ENCODE measurements at places on chromosomes 13 and 19.

DNA sequence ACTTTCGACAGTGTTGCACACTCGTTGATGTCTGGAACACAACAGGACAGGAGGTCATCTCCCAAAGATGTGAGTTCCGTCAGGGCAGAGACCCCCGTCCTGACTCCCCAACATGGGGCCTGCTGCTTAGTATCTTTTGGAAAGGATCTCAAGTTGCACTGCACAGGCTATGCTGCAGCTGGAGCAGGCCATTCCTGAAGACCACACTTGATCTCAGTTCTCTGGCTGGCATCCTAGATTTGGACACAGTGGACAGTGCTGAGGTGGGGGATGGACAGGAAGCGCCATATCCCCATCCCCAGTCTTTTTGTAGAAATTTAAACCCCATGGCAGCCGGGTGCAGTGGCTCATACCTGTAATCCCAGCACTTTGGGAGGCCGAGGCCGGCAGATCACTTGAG is 5.9 kb downstream of the ADGRE2 start:
- no peak for DNase-seq

DNA sequence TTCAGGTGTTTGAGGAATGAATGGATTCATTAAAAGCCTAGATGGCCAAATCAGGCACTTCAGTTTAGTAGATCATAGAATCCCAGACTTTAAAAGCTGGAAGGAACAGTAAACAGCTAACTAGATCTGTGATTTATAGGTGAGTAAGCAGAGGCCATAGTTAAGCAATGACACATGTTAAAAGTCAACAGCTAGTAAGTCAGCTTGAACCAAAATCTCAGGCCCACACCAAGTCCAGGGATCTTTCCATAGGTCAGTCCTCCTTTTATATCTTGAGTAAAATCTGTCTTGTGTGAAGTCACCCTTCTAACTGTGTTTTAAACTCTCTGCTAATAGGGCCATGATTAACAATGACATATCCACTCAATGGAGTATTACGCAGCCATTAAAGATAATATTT is 275.5 kb upstream of the SOX21 start:
- DNase-seq = no peak

DNA sequence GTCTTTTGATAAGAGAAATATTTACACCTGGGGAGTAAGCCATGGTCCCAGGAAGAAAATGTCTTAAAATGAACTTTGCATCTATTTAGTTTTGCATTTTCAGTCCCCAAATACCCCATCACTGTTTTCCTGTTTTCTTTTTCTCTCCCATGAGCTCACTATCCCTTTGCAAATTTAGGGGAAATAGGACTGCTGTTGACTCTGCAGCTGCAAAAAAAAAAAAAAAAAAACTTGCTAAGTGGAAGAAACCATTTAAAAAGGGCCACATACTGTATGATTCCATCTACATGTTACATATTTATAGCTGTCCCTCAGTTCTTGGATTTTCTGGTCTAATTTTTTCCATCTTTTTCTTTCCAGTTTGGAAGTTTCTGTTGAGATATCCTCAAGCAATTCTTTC is 98.2 kb upstream of the SERP2 start:
- no peak for DNase-seq

DNA sequence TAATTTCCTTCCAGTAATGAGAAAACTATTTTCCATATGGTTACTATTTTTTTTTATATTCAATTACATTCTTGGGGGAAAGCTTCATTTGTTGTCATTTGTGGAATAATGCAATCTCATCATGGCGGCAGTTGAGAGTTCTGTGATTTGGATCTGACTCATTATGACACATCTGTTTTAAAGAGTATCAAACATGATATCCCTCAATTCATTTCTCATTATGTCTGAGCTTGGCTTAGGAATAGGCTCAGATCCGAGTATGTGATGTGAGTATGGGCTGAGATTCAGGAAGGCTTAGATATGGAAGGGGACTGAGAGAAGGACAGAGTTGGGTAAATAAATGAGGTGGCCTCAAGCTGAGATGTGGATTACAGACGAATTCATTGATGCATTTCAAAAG is 64.4 kb downstream of the POSTN start:
- DNase-seq = no peak

- DNase-seq = no peak
These were observed 96.6 kb downstream of the SIPA1L3 start for GRCh38 chr19:38003438-38004185.

DNA sequence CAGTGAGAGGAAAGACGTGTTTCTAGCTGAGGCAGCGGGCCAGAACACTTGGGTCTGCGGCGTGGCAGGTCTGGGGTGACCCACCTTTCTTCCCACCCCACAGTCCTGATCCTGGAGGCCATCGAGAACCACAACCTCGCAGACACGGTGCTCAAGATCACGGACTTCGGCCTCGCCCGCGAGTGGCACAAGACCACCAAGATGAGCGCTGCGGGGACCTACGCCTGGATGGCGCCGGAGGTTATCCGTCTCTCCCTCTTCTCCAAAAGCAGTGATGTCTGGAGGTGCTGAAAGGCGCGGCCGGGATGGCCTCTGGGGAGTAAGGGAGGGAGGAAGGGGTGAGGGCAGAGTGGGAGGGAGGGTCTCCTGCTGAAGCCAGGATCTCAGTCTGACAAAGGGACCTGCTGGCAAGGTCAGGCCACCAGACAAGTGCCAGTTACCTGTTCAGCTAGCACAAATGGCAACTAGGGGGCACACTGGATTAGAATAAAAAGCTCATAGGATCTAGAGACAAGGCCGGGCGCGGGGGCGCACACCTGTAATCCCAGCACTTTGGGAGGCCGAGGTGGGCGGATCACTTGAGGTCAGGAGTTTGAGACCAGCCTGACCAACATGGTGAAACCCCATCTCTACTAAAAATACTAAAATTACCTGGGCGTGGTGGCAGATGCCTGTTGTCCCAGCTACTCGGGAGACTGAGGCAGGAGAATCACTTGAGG is 7.2 kb downstream of the MAP3K10 start:
- DNase-seq = no peak

- DNase-seq = peak; percentile 94
These were observed 609 bp downstream of the TBC1D17 start for GRCh38 chr19:49877879-49878743.

- DNase-seq = no peak
These were observed 483.2 kb upstream of the SLITRK6 start for GRCh38 chr13:86282442-86282841.

DNA sequence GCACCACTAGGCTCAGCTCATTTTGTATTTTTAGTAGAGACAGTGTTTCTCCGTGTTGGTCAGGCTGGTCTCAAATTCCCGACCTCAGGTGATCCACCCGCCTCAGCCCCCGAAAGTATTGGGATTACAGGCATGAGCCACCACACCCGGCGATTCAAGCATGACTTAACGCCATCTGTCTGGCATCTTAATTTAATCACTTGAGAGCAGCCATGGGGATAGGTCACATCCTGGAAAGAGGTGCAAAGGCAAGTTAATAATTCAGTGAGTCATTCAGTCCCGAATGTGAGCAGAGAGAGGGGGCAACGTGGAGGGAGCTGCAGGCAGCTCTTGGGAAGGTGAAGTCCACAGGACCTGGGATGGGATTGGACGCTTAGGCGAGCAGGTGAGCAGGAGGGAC is 31.7 kb upstream of the USP29 start:
- no peak for DNase-seq

- DNase-seq = no peak
These were observed 209.1 kb downstream of the UQCRFS1 start for GRCh38 chr19:29003641-29004409.

- no peak for DNase-seq
These were observed 62.3 kb downstream of the CEBPG start for GRCh38 chr19:33435706-33436359.

DNA sequence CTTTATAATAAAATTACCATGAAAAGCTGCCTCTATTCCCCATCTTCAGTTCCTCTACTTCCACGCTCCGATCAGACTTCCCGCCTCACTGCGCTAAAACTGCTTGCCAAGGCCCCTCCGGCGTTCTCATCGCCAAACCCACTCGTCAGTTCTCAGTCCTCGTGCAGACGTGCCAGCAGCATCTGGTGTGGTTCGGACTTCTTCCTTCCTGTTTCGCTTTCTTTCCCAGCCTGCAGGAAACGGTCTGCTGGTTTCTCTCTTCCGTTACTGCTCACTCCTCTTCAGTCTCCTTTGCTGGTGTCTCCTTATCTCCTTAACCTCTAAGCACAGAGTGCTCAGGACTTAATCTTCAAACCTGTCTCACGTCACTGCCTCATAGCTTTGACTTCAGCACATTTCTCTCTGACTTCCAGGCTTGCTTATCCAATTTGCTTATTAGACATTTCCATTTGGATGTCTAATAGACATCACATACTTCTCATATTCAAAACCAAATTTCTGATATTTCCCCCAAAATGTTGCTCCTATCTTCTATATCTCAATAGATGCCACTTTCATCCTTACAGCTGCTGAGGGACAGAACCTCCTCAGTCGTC is 40.3 kb downstream of the RCBTB2 start:
- DNase-seq = no peak

DNA sequence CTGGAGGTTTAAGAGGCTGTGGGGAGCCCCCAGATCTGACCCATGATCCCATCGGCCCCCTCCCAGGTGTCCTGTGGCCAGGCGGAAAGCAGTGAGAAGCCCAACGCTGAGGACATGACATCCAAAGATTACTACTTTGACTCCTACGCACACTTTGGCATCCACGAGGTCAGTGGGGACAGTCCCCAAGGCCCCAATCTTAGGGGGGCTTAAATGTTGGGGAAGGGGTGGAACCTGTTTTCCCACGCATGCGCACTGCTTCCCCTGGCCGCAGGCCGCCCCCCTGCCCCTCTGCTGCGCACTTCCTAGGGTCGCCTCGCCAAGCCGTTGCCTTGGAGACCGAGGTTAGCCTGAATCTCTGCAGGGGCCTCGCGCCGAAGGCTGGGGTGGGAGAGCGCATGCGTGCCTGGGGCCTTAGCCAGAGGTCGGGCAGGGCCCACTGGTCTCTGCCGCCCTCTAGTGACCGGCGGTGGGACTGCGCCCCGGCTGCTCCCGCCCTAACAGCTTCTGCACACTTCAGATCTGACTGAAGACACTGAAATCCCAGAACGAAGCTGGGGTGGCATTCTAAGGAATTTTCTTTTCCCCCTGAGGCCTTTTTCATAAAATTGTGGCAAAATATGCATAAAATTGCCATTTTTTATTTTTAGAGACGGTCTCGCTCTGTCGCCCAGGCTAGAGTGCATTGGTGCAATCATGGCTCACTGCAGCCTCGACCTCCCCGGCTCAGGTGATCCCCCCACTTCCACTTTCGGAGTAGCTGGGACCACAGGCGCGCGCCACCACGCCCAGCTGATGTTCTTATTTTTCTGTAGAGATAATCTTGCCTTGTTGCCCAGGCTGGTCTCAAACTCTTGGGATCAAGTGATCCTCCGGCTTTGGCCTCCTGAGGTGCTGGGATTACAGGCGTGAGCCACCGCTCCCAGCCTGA is 3.6 kb downstream of the PRMT1 start:
- DNase-seq = no peak

- DNase-seq = peak; percentile 0
These were observed 34.8 kb downstream of the PCDH17 start for GRCh38 chr13:57666131-57666953.

DNA sequence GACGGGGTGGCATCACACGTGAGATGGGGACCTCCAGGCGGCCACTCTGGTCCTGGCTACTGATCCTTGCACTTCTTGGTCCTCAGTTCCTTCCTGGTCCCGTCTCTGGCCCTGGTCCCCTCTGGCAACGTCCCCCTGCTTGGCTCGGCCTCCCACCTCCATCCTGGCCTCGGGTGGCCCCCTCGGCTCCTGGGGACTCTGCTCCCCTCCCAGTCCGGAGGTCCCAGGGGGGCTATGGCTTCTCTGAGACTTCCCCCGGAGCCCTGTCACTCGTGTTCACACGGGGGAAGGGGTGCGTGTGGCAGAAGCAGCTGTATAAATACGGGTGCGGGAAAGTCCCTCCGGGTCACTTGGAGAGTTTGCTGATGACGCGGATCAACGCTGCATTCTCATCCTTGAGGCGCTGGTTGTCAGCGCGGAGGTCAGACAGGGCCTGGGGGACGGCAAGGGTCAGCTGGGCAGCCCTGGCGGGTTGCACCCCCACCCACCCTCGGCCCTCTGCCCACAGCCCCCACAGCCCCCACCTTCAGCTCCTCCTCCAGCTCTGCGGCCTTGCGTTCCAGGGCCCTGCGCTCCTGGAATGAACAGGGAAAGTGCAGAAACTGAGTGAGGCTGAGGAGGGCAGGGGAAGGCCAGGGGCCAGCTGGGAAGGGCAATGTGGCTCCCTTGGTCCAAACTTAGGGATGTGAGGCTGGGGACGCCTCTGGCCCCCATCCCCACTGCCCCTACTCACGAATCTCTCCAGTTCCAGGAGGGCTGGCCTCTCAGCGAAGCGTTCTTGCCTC is 15.6 kb downstream of the EPS8L1 start:
- no peak for DNase-seq

DNA sequence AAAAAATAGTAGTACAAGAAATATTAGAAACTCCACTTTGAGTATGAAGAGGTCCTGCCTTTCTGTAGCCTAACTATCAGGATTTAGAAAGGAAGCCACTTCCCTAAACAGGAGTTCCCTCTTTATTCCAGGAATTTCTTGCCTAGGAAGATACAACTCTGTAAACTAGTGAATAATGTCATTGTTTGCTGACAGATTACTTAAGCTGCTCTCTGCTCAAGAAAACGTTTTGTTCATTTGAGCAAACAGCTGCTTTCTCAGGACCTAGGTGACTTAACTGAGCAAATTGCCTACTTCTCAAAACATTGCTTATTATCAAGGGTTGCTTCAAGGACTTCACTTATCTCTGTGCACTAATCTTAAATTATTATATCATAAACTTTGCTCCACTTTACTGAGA is 1419.4 kb upstream of the SLC10A2 start:
- no peak for DNase-seq

GRCh38 chr13:112207129-112207528 is 140.2 kb downstream of the SOX1 start:
- no peak for DNase-seq

- no peak for DNase-seq
These were observed 25.1 kb downstream of the C19orf47 start for GRCh38 chr19:40322951-40323615.

GRCh38 chr19:616062-616700 is 17.2 kb downstream of the POLRMT start:
- no peak for DNase-seq

- DNase-seq = no peak
These were observed 11.3 kb downstream of the PRKCSH start for GRCh38 chr19:11446652-11447301.

- peak; percentile 36 for DNase-seq
These were observed 93.5 kb upstream of the MRI1 start for GRCh38 chr19:13670846-13671245.

DNA sequence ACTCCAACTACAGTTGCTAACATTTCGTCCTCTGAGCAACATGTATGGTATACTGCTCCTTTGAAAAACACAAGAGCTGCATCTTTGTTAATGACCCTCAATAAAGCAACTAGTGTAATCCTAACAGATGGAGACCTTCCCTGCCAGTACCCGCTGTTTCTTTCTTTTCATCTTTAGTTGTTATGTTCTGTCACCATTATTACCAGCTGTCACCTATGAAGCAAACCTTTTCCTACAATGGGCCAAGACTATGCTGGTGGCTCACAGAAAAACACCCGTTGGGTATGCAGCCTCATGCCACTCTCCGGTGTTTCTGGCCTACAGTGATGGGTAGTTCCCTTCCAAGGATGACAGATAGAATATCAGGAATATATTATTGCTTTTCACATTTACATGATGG is 29.7 kb upstream of the CYSLTR2 start:
- no peak for DNase-seq
